Nucleus accumbens (tissue), 56 donors: ENCODE measurements at places on chromosomes 5 and 9.

DNA sequence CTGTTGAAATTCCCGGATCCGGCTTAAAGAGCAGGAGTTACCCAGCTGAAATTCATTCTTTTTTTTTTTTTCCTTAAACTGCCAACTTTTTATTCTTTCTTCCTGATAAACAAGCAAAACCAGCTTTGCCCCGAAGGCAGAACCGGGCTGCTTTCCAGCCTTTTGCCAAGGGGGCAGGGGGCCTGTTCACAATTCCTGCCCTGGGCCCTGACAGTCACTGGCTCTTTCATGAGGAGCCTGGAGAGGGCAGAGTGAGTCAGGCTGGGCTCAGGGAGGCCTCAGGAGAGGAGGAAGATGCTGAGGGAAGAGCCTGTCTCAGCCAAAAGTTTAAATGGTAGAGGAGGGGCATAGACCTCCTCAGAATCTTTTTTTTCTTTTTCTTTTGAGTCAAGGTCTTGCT, 4.8 kb downstream of the GLIPR2 start:
- DNase-seq: no peak

- no peak for DNase-seq
Observed at GRCh38 chr9:108838017-108838416, 17.8 kb downstream of the ACTL7B start.

DNA sequence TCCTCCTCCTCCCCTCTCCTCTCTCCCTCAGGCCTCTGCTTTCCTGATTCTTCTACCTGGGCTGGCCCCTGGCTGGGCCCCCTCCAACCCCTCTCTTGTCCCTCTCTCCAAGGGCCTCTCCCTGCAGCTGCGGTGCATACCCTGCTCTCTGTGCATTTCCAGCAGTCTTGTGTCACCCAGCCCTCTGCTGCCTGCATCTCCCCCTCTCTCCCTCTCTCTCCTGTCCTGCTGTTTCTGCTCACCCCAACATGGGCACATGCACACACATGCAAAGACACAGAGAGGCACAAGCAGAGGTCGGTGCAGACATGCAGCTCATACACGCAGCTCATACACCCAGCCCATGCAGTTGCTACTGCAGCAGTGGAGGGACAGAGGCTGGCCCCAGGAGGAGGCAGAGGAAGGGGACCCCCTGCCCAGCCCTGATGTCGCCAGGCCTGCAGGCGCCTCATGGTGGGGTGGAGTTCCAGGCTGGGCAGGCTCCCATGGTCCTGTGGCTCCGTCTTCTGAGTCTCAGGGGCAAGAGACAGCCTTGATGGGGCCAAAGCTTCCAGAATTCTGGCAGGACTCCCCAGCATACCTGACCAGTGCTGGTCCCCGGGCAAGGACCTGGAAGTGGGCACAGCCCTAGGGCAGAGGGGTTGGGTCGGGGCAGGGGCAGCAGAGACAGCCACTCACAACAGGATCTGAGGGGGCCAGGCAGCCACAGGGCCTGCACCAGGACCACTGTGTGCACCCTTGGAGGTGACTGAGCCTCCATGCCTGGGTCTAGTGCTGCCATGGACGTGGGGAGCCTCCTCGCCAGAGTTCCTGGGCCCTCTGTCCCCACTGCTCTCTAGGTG, 216.9 kb downstream of the C9orf50 start:
- no peak for DNase-seq

GRCh38 chr5:128196791-128197190, 113.2 kb downstream of the SLC12A2 start:
- DNase-seq: no peak

DNA sequence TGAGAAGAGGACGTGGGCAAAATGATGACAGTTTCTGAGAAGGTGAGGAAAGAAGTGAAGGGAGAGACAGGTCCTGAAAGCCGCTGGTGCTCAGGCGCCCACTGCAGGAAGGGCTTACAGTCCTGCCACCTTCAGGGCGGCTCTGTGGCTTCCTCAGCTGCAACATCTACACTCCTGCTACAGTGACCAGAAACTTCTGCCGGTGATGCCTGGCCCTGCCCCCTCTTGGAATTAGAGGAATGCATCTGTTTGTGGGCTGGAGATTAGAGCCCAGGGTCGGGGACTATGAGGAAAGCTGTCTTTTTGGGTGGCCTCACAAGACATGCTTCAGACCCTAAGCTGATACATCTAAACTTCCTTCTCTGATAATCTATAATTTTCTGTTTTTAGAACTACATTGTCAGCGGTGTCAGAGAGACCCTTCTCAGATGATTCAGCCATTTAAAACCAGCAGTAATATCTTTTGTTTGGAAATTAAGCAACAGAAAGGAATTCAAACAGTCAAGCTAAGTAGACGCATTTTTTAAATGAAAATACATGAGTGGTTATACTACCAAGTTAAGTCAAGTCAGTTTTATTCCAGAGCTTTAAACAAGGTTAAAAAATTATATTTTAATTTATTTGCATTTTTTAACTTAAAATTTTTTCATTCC, 30.4 kb downstream of the PRDM6 start:
- DNase-seq: no peak

GRCh38 chr5:131163276-131164119, 1.6 kb downstream of the HINT1 start:
- DNase-seq: no peak

GRCh38 chr9:133948561-133949485, 43.3 kb downstream of the VAV2 start:
- no peak for DNase-seq

- no peak for DNase-seq
Observed at GRCh38 chr9:98472216-98472615, 216.8 kb upstream of the TBC1D2 start.

- no peak for DNase-seq
Observed at GRCh38 chr9:136562746-136563495, 17.1 kb upstream of the NOTCH1 start.

- DNase-seq: no peak
Observed at GRCh38 chr9:115063058-115063845, 54.7 kb downstream of the TNC start.

DNA sequence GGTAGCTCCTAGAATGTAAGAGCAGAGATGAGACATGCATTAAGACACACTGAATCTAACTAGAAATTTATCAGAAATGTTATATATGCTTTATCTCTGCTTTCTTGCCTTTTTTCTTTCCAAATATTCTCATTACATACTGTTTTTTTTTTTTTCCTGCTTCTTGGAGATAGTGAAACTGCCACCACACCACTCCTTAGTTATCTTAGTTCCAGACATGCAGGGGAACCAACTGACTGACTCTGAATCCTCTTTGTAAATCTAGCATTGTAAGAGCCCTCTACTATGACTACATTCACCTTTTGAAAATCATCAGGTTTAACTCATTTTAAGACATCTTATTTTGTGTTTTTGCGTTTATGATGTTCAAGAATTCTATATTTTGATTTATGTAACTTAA, 181.3 kb upstream of the ST8SIA4 start:
- DNase-seq: no peak

DNA sequence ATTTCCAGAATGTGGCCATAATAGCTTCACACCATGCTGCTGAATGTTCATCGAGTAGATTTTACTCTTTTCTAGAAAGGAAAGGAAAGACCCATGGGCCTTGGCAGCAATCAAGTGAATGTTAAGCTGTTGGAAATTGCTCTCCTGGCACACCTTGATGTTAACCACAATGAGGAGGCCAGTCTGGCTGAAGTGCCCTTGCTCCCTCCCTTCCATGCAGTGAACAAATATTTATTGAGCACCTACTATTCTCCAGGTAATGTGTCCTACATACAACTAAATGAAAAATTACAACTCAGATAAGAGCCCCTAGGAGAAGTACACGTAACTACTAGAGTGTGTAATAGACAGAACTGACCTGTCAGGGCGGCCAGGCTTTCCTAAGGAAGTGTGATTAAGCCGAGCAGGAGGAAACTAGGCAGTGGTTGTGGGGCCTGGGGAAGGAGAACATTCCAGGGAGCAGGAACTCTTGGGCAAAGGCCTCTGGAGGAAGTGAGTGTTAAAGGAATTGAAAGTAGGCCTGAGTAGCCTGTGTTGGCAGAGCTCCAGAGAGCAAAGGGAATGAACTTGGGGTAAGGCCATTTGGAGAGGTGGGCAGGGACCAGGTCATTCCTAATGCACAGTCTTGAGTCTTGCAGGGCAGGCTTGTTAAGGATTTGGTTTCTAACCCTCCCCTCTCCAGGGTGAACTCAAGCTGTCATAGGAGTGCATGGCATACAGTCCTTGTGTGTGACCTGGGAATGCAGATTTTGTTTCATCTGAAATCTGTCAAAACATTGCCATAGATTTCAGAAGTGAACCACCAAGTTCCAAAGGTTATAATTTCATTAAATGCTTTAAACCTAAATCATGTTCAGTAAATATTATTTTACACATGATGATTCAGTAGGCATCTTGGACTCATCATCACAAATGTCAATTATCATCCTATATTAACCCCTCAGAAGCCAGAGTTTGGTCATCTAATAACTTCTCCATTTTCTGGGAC, 9.0 kb upstream of the ZSWIM6 start:
- no peak for DNase-seq

GRCh38 chr5:1925111-1926070, 42.7 kb upstream of the IRX4 start:
- no peak for DNase-seq

DNA sequence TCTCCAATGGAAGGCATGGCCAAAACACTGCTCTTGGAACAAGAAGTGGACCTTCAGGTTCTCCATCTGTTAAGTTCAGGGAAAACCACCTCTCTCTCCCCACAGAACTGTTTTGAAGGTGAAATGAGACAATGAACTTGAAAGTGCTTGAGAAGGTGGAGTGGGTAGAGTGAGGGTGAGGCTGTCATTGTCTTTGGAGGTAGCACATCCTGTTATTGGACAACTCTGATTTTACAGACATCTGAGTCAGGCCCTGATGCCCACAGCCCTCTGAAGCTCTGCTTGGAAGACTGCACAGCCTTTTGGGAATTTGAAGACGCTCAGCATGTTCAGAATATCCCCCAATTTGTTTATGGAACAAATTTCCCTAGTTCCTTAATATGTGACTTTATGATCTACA, 27.6 kb upstream of the TEX48 start:
- DNase-seq: no peak

- no peak for DNase-seq
Observed at GRCh38 chr9:125747765-125748445, 732 bp downstream of the PBX3 start.

- no peak for DNase-seq
Observed at GRCh38 chr5:135876146-135876545, 19.5 kb downstream of the IL9 start.

DNA sequence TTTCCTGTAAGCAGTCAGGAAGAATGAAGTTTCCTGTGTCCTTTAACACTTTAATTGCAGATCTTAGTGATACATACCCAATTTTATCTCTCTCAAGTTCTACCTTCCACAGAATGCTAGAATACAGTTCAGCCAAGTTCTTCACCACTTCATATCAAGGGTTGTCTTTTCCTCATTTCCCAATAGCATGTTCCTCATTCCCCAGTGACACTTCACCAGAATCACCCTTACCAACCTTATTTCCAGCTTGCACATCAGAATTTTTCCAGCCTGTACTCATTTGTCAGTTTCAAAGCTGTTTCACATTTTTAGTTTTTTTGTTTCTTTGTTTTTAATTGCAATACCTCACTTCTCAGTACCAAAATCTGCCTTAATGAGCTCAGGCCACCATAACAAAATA, 126.1 kb downstream of the ESM1 start:
- DNase-seq: no peak

DNA sequence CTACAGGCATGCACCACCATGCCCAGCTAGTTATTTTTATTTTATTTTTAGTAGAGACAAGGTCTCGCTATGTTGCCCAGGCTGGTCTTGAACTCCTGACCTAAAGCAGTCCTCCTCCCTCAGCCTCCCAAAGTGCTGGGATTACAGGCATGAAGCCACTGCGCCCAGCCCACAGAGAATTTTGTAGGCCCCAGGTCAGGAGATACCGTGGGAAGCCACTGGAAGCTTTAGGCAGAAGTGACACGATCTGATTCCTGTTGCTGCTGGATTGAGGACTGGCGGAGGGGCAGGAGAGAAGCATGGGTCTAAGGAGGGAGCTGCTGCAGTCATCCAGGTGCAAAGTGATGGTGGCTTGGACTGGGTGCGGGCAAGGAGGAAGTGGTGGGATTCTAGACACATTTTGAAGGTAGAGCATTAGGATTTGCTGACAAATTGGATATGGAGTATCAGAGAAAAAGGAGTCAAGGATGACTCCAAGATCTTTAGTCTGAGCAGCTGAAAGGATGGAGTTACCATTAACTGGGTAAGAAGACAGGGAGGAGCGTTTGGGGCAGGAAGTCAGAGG, 20.7 kb downstream of the TCF7 start:
- DNase-seq: no peak

DNA sequence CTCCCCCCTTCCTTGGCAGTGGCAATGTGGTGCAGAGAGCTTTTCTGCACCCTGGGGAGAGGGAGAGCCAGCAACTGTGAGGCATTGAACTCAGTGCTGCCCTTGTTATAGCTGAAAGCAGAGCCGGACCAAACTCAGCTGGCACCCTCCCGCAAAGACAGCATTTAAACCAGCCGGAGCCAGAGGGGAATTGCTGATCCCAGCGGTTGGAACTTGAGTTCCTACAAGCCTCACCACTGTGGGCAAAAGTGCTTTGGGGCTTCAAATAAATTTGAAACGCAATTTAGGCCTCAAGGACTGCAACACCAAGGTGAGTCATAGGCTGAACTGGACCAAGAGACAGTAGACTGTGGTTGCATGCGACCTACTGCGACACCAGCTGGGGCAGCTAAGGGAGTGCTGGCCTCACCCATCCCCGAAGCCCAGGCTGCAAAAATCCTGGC, 207.6 kb upstream of the CDKN2B start:
- no peak for DNase-seq

DNA sequence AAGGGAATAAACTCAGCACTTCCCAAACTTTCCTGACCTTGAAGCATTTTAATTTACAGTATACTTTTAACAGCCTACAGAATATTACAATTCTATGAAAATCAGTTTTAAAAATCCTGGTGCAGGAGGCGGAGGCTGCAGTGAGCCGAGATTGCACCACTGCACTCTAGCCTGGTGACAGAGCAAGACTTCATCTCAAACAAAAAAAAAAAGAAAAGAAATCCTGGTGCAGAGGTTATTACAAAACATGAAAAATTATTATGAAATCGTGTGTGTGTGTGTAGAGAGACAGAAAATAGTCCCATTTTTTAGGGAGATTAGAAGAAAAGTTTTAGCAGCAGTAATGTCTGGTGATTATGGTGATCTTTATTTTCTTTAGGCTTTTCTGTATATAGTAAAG, 26.9 kb downstream of the GOLPH3 start:
- DNase-seq: no peak

- no peak for DNase-seq
Observed at GRCh38 chr5:113692891-113693457, 179.5 kb downstream of the YTHDC2 start.

DNA sequence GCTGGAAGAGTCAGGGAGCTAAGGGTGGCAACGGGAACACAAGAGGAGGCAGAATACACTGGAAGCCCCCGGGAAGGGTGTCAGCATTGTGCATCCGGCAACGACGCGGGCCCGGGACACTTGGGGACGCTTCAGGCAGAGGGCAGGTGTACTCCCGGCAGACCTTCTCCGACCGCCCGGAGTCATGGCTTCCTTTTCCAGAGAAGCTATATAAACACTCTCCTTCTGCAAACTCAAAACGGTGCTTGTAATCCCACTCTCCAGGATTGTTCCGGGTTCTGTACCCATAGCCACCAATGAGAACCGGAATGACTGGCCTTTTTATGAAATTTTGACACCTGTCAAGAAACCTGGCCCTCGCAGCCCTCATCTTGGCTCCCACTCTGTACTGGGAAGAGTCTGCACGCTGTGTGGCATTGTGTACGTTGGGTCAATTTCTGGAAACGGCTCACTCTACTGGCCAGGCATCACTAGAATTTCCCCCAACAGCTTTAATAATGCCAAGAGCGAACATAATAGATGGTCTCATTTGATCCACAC, 462 bp upstream of the MCC start:
- no peak for DNase-seq

- no peak for DNase-seq
Observed at GRCh38 chr5:78376315-78376714, 15.9 kb downstream of the SCAMP1 start.
